Heart right ventricle (tissue), 16 donors: ENCODE measurements at places on chromosomes 3 and 15.
A peak's percentile ranks its signal among the peaks of the same experiment; 100 is the strongest.

GRCh38 chr15:31446546-31446945, 119.9 kb downstream of the KLF13 start:
- no peak for DNase-seq

GRCh38 chr3:86793786-86794185, 197.2 kb downstream of the VGLL3 start:
- no peak for DNase-seq

DNA sequence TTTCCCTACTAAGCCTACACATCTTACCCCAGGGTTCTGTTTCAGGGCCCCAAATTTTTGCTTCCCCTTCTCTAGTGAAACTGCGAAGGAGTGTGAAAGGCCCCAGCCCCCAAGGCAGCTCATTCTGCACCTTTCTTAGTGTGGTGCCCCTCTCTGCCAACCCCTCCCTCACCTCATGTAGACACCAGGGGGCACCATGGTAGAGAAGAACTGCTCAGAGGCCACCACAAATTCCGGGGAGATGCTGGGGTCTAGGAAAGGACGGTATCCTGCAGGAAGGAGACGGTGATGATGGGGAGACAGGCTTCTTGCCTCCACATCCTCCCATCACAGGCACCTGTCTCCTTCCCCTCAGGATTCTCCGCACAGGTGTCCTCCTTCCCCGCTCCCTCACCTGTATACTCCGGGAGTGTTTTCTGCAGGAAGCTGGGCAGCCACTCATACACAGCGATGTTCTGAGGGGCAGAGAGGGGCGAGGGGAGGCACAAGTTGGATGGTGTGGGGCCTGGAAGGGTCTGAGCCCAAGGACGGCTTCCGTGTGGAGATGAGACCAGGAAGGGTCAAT, 3.6 kb downstream of the DUOX2 start:
- no peak for DNase-seq

DNA sequence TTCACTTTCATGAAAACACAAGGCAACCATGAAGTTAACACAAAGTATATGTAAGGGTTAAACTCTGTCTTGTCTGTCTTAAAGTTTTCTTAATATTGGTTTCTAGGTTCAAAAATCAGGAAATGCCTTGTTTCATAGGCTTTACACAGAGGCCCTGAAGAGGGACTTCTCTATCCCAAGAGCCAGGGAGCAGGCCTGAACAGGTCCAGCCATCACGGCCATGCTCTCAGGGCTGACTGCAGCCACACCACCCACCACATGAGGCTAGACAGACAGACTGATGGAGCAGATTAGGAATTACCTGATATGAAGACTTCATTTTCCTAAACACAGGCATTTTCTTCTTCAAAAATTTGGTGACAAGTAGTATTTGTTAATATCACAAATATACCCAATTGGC, 502.9 kb downstream of the GABRG3 start:
- DNase-seq, result no peak

GRCh38 chr3:147408188-147409100, 721 bp upstream of the ZIC1 start:
- DNase-seq, result no peak

DNA sequence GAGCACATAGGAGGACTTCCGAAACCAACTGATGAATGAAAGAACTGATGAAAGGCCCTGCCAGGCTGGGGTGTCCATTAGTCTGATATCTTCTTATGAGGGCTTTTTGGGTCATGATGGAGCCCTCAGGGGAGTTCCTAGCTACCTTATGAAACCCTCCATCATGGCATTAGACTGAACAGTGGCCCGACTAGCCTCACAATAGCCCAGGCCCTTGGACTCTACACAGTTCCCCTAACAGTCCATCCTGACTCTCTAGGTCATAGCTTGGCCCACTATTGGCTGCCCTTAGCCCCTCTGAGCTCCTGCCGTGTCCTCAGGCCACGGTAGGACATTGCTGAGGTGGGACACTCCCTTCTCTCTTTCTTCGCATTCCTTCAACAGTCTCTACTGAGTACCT, 365.9 kb downstream of the CACNA2D3 start:
- no peak for DNase-seq

- no peak for DNase-seq
These were observed 512.1 kb downstream of the MAGI1 start for GRCh38 chr3:65526656-65527055.

- no peak for DNase-seq
These were observed 187.9 kb downstream of the GHSR start for GRCh38 chr3:172260381-172260780.

DNA sequence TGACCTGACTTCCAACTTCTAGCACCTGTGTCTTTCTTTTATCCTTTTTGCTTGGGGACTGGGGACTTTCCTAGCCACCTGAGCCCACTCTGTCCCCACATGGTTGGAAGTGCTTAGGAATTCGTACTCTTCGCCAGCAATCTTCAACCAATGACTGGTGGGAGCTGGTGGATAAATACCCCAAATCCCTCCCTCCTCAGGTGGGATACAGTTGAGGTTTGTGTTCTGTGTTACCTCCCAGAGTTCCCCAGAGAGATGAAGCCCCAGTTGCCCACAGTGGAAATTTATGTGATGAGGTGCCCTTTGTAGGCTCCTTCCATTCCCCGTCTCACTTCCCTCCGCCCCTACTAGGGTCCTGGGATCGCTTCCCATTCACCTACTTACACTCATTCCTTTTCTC, 40.1 kb upstream of the CFAP161 start:
- DNase-seq, result no peak

- no peak for DNase-seq
These were observed 29.7 kb downstream of the PRR23E start for GRCh38 chr3:127222664-127223063.

GRCh38 chr3:17140670-17141505, 256.1 kb downstream of the PLCL2 start:
- DNase-seq, result peak; percentile 49

DNA sequence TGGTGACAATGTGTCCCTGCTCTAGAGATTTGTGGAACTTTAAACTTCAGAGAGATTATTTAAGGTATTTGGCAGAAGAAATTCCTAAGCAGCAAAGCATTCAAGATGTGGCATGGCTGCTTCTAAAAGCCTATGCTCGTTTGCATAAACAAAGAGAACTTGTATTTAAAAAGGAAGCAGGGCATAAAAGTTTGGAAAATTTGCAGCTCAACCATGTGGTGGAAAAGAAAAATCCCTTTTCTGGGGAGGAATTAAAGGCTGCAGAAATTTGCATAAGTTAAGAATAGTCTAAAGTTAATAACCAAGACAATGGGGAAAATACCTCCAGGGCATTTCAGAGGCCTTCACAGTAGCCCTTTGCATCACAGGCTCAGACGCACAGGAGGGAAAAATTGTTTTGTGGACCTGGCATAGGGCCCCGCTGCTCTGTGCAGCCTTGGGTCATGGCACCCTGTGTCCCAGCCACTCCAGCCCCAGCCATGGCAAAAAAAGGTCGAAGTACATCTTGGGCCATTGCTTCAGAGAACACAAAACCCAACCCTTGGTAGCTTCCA, 1109.1 kb downstream of the OTOL1 start:
- DNase-seq, result no peak

DNA sequence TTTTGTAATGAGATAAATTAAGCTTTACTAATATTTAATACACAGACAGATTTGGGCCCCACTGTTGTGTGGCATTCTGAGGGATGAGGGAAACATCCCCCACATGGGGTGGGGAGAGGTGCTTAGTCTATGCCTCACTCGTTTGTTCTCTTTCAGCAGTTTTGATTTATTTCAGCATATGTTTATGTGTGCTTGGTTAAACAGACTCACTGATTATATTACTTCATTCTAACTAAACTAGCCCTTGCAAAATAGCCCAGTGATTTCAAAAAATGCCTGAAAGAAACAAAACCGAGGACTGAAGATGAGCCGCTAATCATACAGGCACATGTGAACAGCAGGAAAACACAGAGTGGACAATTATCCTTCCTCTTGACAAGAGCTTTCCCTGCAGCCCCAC, 27.2 kb downstream of the TNFAIP8L3 start:
- DNase-seq, result no peak

DNA sequence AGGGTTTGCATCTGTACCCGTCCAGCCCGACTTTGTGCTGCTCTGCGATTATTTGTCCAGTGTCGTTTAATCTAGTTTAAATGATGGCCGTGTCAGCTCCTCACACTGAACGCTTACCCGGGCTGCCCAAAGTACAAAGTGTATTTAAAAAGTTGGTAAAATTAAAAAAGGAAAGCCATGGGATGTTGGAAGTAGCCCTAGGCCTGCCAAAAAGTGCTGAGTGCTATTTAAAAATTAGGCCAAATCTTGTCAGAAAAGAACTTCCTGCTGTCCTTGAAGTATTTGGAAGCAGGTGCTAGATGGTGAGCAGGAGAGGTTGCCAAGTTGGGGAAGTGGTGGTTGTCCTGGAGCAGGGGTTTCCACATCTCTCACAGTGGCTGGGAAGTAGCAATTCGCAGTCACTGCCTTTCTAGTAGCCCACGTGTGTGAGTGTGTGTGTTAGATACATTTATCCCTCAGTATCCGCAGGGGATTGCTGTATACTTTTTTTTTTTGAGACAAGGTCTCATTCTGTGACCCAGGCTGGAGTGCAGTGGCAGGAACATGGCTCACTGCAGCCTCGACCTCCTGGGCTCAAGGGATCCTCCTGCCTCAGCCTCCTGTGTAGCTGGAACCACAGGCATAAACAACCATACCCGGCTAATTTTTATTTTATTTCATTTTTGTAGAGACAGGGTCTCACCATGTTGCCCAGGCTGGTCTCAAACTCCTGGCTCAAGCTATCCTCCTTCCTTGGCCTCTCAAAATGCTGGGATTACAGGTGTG, 664 bp downstream of the PPCDC start:
- no peak for DNase-seq

- DNase-seq, result no peak
These were observed 54.8 kb downstream of the PAK2 start for GRCh38 chr3:196794467-196794866.

DNA sequence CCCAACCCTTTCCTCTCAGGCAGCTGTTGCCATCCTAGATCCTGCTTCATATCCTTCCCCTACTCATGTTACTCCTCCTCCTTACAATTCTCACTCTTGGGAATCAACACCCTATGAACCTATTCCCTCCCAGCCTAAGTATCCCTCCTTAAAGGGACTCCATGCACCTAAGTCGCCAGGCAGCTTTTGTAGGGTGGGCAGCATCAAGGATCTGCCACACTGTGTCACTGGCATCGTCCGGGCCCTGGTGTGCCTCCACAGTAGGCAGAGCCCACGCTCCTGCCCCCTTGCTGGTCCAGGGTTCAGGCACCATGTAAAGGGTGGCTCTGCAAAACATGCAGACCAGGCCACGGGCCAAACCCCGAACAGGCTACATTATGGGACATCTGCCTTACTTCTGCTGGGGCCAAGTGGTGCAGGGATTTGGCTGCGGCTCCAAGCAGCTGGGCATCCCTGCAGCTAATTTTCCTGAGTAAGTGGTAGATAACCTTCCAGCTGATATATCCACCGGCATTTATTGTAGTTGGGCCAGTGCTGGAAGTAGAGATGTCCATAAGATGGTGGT, 53.4 kb downstream of the GSK3B start:
- DNase-seq, result no peak

- no peak for DNase-seq
These were observed 241.1 kb upstream of the ICE2 start for GRCh38 chr15:60720086-60720485.

GRCh38 chr3:176787506-176787905, 409.8 kb downstream of the TBL1XR1 start:
- DNase-seq, result no peak

- no peak for DNase-seq
These were observed 1.9 kb downstream of the SCAPER start for GRCh38 chr15:76903251-76903681.

- DNase-seq, result no peak
These were observed 73.1 kb upstream of the FEZF2 start for GRCh38 chr3:62446337-62446940.

DNA sequence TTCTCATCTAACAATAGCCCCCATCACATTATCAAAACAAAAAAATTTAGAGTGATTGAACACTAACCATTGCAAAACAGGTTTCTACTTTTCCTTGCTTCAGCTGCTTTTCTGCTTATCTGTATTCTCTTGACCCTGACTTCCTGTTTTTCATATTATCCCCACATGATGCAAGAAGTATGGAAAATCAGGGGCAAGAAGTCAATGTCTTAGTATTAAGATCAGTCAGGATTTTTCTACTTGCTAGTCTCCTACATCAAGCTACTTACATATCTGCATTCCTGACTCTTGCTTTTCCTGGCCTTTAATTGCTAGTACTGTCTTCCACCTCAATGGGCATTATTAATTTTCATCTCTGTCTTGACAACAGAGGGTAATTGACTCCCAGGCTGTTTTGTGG, 300.2 kb downstream of the OTOL1 start:
- no peak for DNase-seq

- DNase-seq, result no peak
These were observed 10.9 kb downstream of the TRIP4 start for GRCh38 chr15:64398575-64398974.

- DNase-seq, result no peak
These were observed 33.4 kb downstream of the FRMD4B start for GRCh38 chr3:69352305-69353087.

DNA sequence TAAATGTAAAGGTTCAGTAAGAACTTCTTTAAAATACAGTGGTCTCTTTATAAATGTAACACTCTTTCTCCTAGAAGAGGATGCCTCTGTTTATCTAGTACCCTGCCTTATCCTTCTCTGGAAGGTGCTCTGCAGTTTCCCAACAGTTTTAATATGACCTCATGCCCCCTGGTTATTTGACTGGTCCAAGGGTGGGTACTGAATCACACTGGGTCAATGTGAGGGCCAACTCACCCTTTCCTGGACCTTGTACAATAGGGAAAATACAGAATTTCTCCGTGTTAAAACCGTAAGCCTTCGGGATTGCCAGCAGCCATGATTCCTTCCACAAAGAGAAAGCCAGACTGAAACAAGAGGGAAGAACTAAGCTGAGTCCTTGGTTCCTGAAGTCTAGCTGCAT, 9.2 kb downstream of the DCBLD2 start:
- DNase-seq, result no peak

- no peak for DNase-seq
These were observed 223.6 kb upstream of the GAP43 start for GRCh38 chr3:115399750-115400149.

DNA sequence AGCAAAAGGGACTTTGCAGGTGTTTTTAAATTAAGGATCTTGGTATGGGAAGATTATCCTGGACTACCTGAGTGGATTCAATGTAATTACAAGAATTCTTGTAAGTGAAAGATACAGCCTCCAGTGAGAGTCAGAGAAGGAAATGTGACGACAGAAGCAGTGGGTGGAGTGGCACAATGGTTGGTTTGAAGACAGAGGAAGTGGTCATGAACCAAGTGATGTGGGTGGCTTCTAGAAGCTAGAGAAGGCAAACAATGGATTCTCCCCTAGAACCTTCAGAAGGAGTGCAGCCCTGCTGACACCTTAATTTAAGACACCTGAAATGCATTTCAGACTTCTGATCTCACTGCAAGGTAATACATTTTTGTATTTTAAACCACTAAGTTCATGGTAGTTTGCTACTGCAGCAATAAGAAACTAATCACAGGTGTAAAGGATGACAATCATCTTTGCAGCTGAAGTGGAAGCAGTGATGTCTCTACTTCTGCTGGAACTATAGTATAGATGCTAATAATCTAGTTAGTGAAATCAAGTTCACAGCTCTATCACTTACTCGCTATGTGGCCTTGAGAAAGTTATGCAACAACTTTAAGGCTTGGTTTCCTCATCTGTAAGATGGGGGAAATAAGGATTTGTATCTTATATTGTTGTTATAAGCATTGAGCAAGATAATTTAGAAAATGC, 403.4 kb upstream of the SUCLG2 start:
- no peak for DNase-seq
